ENCODE measurements at places on chromosomes 12 and 14.

DNA sequence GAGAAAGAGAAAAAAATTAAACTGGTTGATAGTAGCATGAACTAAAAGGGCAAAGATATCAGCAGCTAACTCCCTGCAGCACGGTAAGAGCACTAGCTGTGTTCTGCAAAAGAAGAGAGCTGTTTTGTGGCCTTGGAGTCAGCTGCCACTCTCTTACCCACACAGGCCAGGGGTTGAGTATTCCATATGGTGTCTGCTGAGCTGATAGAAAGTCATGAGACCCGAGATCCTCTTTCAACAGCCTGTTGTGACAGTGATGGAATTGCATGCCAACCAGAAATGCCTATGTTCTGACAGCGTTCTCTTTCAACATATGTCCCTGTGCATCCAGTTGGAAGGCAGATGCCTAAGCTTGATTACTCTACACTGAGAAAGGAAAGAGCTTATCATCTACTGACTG, 39.9 kb downstream of the TMTC1 start:
- no peak overlapping the region for H3K4me3 ChIP-seq
- H3K4me1 ChIP-seq, result peaks cover 15% of the 10 kb centered on the region
- H3K36me3 ChIP-seq, result peaks cover 4% of the 10 kb centered on the region
- H3K27ac ChIP-seq, result peak overlapping the region; percentile 73
- peak; percentile 89 for DNase-seq

DNA sequence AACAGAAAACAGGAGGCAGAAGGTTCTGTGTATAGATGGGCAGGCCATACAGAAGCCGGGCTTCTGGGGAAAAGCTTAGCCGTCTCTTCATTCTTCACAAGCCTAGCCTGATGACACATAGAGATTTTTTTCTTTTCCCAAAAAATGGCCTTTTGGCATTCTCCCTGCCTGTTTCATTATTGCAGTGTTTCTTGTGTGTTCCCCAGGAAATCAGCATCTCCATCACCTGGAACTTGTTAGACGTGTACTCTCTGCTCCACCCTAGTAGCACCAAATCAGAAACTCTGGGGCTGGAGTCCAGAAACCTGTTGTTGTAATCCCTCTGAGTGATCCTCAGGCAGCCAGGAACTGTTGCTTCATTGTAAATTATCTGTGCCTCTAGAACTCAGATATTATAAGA, 388.1 kb downstream of the CCDC91 start:
- H3K27ac ChIP-seq, result no peak overlapping the region
- no peak overlapping the region for H3K4me3 ChIP-seq
- H3K36me3 ChIP-seq, result no peaks in the 10 kb centered on the region
- H3K27me3 ChIP-seq, result no peaks in the 10 kb centered on the region

DNA sequence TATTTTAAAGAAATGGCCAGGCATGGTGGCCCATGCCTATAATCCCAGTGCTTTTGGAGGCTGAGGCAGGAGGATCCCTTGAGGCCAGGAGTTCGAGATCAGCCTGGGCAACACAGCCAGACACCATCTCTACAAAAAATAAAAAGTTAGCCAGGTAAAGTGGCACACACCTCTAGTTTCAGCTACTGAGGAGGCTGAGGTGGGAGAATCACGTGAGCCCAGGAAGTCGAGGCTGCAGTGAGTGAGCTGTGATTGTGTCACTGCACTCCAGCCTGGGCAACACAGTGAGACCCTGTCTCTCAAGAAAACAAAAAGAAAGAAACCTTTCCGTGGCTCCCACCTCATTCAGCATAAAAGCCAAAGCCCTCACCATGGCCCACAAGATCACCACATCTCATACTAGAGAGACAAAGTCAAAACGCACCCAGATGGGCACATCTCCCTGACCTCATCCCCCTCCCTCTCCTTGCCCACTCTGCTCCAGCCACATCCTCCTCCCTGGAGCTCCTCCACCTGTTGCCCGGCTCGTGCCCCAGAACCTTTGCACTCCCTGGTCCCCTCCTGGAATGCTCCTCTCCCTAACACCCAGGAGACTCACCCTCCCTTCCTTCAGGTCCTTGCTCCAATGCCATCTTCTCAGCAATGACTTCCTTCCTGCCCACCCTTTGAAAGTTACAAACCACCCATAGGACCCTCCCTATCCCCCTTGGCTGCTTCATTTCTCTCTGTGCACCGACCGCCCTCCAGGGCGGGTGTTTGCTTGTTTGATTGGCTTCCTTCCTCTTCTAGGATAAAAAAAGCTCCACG, 4.8 kb upstream of the SCARB1 start:
- H3K36me3 ChIP-seq, result no peaks in the 10 kb centered on the region
- H3K4me3 ChIP-seq, result no peak overlapping the region
- no peak for DNase-seq
- H3K27ac ChIP-seq, result no peak overlapping the region
- H3K27me3 ChIP-seq, result peaks cover 5% of the 10 kb centered on the region

DNA sequence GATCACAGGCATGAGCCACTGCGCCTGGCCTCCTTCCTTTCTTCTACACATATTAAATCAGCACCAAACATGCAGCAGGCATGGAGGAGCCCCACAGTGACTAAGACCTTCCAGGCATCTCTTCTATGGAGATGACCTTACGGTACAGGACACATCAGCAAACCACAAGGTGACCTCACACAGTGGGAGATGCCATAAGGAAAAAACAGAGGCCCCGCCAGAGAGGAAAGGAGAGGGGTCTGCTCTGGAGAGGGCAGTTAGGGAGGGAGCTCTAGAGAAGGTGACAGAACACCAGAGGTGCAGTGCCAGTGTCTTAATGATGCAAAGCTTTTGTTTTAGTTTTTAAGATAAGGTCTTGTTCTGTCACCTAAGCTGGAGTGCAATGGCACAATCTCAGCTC, 81.1 kb upstream of the ESRRB start:
- H3K4me1 ChIP-seq, result no peaks in the 10 kb centered on the region
- no peak overlapping the region for H3K27ac ChIP-seq
- no peak for DNase-seq

GRCh38 chr14:99854831-99855230, 61.6 kb downstream of the EML1 start:
- H3K36me3 ChIP-seq, result peaks cover 11% of the 10 kb centered on the region
- H3K27me3 ChIP-seq, result no peaks in the 10 kb centered on the region
- H3K4me3 ChIP-seq, result no peak overlapping the region

GRCh38 chr14:33271216-33271615, 332.5 kb downstream of the NPAS3 start:
- no peak for DNase-seq
- H3K4me3 ChIP-seq, result no peak overlapping the region
- no peak overlapping the region for H3K27ac ChIP-seq
- no peaks in the 10 kb centered on the region for H3K27me3 ChIP-seq

GRCh38 chr12:55983232-55983842, 9.5 kb downstream of the RAB5B start:
- peaks cover 2% of the 10 kb centered on the region for H3K4me1 ChIP-seq
- DNase-seq, result no peak
- H3K4me3 ChIP-seq, result no peak overlapping the region
- peaks cover 57% of the 10 kb centered on the region for H3K36me3 ChIP-seq
- H3K27ac ChIP-seq, result no peak overlapping the region

GRCh38 chr12:1507308-1507707, 87.1 kb downstream of the FBXL14 start:
- no peaks in the 10 kb centered on the region for H3K36me3 ChIP-seq
- H3K27ac ChIP-seq, result no peak overlapping the region
- no peak overlapping the region for H3K4me3 ChIP-seq
- no peak for DNase-seq

DNA sequence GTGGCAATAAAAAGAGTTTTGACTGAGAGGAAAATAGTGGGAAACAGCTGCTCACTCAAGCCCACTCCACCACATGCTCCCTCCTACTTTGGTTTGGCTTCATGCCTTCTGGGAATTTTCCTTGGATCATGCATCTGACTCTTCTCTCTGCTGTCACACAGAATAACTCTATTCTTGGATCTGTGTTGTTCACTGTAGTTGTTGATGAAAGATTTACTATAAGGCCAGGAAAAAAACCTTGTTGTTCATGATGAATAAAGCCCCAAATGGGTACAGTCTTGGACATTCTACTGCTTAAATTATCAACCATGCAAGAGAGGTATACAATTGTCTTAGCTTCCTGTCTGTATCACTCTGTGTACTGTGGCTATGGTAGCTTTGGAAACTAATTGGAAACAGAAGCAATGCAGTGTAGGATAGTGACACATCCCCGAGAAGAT, 70.5 kb downstream of the TMX1 start:
- H3K27ac ChIP-seq, result peak overlapping the region; percentile 69
- no peaks in the 10 kb centered on the region for H3K36me3 ChIP-seq
- no peaks in the 10 kb centered on the region for H3K27me3 ChIP-seq
- peaks cover 12% of the 10 kb centered on the region for H3K4me1 ChIP-seq
- peak; percentile 96 for DNase-seq

Measured in muscle of leg (tissue), 16 donors.